ENCODE measurements at places on chromosomes 7 and 10.

DNA sequence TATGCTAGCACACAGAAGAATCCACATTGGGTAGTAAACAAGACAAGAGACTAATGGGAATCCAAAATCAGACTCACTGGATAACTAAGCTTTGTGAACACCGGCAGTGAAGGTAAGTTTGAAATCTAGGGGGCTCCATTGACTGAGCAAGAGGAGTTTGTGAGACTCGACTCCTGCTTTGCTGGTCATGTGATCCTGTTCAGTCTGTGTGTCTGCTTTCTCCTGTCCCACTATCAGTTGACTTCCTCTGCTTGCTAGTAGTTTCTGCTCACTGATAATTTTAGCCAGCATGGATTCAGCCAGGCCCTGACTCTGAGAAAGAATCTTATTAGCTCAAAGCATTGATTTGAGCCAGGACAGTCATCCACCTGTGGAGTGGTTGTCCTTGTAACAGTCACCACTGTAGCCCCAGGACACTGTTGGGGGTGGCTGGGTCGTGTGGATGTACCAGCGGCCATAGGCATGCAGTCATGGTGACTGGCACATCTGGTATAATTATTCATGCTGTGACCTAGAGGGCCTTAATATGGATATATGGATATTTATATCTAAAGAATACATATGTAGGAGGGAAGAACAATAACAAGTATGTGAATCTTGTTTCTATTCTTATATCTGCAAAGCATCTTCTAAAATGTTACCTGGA is 44.4 kb downstream of the DNAH11 start:
- no peak for DNase-seq

- no peak for DNase-seq
Measured at GRCh38 chr7:37410305-37411229, 38.1 kb downstream of the ELMO1 start.

DNA sequence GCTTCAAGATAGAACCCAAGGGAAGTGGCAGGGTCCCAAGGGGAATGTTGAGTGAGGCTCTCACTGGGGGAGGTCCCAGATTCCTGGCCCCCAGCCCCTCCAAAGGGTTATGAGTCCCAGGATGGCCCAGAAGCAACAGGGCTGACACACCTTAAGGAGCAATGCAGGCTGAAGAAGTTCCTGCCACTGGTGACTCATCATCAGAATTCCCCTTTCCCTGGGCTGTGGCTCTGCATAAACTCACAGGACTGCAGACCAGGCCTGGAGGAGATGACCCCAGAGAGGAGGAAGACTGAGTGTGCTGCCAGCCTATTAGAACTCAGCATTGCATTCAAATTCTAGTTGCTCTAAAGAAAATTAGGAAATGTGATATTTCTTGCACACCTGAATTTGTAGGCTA is 126.7 kb downstream of the DPP6 start:
- no peak for DNase-seq

GRCh38 chr10:110059925-110060324 is 52.1 kb downstream of the ADD3 start:
- no peak for DNase-seq

DNA sequence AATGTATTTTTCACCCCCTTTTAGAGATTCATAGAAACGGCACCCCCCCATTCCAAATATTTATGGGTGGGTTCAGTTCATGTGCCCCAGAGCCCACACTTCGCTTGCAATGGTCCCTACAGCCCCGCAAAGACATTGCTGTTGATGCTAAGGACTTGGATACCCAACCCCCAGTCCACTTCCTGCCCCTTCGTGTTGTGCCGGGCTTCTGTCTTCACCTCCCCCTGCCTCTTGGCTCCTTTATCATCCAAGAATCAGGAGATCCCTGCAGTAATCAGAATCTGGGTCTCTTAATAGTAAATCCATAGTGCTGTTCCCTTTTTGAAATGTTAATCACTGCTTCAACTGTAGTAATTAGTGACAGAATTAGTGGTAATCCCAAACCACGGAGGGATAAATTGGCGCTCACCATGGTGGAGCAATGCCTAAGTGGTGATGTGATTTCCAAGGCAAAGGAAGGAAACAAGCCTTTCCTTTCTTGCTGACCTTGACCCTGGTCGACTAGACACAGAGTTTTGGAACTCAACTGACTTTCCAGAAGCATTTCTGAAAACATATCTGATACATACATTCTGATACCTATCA is 67.7 kb downstream of the HK1 start:
- DNase-seq = no peak

DNA sequence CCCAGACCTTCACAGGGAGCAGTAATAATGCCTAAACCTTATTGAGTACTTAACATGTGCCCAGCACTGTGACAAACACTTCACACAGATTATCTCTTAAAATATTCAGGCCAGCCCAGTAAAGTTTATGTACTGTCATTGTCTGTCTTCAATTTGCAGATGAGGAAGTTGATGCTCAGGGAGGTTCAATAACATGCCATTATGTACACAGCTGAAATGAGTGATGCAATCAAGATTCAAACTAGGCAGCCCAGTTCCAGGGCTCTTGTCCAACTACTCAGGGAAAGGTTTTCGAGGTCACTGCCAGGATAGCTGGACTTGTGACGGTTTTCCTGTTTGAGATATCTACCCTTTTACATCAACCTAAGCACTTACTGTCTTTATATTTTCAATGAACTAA is 56.1 kb downstream of the AUTS2 start:
- DNase-seq = peak; percentile 75

GRCh38 chr7:4715410-4715776 is 33.3 kb downstream of the FOXK1 start:
- DNase-seq = no peak

- no peak for DNase-seq
Measured at GRCh38 chr10:24707445-24707844, 16.2 kb downstream of the ARHGAP21 start.

- DNase-seq = no peak
Measured at GRCh38 chr7:71354716-71355115, 222.8 kb downstream of the GALNT17 start.

DNA sequence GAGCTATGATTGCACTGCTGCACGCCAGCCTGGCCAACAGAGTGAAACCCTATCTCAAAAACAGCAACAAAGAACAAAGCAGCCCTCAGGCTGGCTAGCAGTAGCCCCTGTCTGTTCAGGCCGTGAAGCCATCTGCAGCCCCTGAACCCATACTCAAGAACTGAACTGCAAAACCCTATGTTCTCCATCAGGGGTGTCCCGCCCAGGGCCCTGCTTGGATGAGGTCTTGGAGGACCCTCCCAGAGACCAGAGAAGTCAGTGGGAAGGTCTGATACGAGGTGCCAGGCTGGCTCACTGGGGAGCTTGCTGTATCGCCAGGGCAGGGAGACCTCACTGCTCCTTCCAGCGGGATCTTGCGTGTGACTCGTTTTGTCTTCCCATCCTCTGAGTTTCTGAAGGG is 39.3 kb downstream of the RBM17 start:
- DNase-seq = no peak

- no peak for DNase-seq
Measured at GRCh38 chr10:110368002-110368401, 63.3 kb upstream of the SMNDC1 start.

DNA sequence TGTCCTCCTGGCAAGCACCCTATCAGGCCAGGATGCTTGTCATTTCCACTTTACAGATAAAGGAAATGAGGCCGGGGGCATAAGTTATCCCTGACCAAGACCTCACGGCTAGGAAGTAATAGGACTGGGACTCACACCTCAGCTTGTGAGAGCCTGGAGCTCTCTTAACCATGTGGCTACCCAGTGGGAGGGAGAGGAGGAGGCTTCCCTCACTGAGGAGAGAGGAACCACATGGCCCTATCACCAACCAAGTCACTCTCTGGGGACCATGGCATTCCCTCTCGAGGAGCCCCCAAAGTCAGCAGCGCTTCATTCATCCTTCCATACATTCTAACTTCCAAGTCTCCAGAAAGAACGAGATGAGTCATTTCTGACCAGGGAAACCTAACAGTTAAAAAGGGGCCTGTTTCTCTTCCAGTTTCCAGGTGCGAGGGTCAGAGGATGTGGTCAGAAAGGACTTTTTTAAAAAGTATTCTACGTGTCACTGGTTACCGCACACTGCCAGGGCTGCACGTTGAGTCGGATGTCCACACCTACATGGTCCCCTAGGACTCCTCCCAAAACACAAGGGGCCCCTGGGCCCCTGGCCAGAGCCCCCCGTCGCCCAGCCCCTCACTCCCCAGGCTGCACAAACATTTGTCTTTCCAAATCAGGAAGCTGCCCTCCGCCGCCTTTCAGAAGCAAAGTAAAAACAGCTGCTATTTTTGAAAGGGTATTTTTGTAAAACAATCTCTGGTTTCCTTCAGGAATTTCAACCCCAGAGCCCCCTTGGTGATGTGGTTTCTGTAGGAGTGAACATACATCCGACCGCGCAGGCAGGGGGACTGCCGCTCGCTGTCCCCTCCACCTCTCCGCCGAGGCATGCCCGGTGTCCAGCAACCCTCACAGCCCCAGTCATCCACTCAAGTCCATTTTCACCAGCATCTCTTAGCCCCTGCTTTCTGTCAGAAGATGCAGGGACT is 128.2 kb upstream of the CHST15 start:
- DNase-seq = no peak

DNA sequence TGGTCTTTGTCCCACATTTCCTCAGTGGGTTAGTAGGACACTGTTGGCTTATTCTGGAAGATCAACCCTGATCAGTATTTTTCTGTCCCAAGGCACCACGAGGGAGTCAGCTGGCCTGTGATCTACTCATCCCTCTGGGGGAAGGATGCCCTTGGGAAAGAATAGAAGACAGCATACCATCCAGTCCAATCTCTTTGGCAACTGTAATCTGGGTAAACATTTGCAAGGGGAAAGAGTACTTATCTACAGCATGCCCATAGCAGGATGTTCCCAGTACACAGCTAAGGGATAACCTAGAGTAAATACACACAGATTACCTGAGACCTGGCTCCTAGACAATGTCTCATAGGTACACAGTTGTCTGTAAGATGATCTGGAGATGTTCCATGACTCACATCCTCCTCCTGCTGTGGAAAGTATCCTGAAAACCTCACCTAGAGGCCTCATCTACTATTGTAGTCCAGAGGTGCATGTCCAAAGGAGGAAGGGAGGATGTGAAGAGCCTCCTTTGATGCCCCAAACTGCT is 134.3 kb upstream of the VWC2 start:
- DNase-seq = no peak

DNA sequence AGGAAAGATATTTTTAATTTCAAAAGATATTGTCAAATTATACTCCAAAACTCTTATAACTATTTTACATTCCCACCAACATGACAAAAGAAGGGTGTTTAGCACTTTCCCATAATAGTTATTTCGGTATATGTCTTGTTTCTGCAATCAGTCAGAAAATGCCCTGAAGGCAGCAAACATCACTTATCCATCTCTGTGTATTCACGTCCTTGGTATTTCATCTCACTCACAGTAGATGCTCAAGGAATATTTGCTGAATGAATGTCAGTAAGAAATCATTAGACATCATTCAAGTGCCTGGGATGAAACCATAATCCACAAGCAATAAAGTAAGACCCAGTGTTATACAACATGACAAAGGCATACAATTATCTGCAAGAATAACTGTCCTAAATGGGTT is 112.7 kb downstream of the GFRA1 start:
- no peak for DNase-seq

DNA sequence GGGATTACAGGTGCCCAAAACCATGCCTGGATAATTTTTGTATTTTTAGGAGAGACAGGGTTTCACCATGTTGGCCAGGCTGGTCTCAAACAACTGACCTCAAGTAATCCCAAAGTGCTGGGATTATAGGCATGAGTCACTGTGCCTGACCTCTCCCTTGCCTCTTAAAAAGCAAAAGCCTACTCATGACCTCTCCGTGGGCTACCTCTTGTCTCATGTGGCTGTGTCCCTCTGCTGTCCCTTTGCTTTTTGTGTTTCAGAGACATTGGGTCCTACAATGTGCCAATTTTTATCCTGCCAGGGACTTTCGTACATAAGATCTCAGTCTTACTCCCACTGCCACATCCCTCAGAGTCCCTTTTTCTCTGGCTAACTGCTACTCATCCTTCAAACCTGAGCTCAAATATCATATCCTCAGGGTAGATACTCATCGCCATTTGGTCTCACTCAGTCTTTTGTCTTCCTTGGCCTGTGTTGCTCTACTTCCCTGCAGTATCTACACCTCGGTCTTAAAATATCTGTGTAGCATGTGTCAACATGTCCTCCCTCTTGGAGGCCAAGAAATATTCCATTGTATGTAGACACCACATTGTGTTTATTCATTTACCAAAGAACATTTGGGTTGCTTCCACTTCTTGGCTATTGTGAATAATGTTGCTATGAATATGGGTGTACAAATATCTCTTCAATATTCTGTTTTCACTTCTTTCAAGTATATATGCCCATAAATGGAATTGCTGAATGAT is 465.0 kb upstream of the KLF6 start:
- no peak for DNase-seq

Data from NCI-H2081 (cell line).